ENCODE measurements at places on chromosomes 5 and 9.

DNA sequence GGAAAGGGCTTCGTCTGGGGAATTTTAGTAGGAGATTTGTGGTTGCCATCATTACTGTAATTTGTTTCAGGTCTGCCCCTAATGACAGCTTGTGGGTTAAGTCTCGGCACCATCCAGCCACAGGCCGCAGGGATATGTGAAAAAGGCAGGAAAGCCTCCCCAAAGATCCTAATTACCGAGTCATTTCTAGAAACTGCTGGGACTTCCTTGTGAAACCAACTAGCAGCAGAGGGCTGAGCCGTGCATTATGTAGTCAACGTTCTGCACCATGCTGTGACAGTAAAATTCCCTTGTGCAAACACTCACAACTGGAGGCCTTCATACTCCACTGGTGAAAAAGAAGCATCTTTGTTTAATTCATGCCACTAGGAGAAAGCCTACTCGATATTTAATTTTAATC is 230.3 kb downstream of the MPDZ start:
- no peak for DNase-seq

GRCh38 chr9:134187891-134188385 is 23.6 kb upstream of the RNU6ATAC start:
- DNase-seq = no peak

GRCh38 chr5:175343308-175343707 is 100.7 kb downstream of the DRD1 start:
- no peak for DNase-seq

DNA sequence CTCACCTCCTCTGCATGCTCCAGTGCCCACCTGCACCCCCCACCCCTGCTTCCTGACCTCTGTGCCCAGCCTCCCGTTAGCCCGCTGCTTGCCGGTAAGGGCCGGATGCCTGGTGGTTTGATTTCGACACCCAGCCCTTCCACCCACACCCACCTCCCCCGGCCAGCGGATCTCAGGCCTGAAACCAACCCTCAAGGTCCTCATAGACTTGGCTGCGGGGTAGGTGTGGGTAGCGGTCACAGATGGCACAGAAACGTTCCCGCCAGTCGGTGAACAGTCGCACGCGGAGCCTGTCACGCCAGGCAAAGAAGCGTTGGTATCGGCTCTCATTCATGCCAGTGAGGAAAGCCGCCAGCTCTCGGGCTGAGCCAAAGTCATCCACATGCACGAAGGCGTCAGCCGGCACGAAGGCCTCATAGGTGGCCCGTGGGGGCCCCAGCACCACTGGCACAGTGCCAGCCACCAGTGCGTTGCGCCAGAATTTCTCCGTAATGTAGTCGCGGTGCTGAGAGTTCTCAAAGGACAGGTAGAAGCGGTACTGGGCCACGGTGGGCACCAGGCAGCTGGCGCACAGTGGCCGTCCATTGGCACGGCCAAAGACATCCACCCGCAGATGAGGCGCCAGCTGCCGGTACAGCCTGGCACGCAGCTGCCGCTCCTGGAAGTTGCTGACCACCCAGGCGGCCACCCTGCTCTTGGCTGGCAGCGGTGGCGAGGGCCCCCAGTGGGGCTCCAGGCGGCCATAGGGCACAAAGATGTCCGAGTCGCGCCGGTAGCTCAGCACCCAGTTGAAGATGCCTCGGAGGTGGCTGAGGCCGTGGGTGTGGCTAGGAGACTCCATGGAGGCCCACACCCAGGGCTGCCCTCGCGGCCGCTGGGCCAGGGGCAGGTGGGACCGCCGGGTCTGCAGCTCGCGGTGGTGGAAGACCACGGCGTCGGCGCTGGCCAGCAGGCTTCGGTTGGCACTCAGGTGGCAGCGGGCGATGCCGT is 1.1 kb downstream of the FUT7 start:
- DNase-seq = no peak

DNA sequence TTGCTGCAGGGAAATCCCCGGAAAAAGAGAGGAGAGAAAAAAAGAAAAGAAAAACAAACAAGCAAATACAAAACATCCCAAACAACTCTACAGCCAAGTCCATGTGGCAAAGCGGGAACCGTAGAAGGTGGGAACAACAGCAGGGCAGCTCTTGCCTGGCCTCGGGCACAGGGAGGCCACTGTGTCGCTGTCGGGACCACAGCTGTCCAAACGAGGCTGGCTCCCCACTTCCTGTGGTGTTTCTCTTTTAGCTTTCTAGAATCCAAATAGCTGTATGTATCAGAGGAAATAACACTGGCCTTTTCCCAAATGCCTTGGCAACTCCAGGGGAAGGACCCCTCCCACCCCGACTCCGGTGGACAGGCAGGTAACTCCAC is 41.6 kb upstream of the EQTN start:
- DNase-seq = no peak

GRCh38 chr9:106769331-106769730 is 93.6 kb upstream of the ZNF462 start:
- no peak for DNase-seq

DNA sequence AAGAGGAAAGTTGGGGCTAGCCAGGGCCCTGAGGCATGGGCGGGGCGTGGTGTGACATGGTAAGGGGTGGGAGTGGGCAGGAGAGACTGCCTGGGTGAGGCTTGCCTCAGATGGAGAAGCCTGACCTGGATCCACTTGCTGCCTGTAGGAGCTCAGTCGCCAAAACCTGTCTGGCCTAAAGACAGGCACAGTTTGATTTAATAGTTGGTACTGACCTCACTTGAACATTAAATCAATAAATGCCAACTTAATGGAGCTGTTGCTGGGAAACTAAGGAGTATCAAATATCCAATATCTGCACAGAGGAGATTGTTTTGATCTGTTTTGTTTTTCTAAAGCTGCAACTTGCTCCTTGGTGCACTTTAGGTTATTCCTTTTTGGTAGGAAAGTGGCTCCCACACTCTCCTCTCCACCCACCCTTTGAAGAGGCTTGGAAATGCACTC is 86.4 kb downstream of the RCL1 start:
- DNase-seq = no peak

- no peak for DNase-seq
Measured at GRCh38 chr5:172858511-172858989, 24.5 kb downstream of the ERGIC1 start.

DNA sequence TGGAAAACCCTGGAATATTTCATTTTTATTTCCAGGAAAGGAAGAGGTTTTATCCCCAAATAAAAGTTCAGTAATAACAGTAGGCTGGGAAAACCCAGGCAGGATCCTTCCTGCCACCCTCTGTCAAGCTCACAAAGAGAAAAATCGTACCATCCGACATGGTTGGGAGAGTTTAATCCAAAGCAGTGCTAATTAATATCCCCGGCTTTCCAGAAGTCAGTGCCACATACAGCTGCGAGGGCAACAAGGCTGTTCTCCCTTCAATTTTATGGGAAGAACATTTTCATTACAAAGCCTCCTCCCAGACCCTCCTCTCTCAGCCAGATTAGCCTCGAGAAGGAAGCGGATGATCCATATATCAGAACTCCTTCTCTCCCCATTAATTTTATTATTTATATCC is 95.5 kb downstream of the PAX5 start:
- DNase-seq = no peak

GRCh38 chr9:91604451-91605179 is 181.0 kb upstream of the NFIL3 start:
- DNase-seq = no peak

DNA sequence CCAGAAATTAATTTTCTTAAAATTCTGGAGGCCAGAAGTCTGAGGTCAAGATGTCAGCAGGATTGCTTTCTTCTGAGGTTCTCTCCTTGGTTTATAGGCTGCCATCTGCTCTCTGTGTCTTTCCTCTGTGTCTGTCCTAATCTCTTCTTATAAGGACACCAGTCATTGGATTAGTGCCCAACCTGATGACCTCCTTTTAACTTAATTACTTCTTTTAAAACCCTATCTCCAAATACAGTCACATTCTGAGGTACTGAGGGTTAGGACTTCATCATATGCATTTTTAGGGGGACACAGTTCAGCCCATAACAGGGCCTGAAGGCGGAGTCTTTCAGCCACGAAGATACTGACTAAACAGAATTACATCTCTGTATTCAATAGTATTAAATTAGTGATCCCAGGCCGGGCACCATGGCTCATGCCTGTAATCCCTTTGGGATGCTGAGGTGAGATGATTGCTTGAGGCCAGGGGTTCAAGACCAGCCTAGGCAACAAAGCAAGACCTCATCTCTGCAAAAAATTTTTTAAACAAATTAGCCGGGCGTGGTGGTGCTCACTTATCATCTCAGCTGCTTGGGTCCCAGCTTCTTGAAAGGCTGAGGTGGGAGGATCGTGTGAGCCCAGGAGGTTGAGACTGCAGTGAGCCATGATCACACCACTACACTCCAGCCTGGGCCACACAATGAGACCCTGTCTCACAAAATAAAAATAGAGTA is 5.9 kb upstream of the RPS6 start:
- DNase-seq = no peak

- DNase-seq = peak; percentile 17
Measured at GRCh38 chr5:176870110-176870591, 29.0 kb downstream of the HK3 start.

- DNase-seq = no peak
Measured at GRCh38 chr5:179612577-179613459, 10.7 kb downstream of the HNRNPH1 start.

- DNase-seq = no peak
Measured at GRCh38 chr5:57094753-57095683, 78.8 kb upstream of the GPBP1 start.

DNA sequence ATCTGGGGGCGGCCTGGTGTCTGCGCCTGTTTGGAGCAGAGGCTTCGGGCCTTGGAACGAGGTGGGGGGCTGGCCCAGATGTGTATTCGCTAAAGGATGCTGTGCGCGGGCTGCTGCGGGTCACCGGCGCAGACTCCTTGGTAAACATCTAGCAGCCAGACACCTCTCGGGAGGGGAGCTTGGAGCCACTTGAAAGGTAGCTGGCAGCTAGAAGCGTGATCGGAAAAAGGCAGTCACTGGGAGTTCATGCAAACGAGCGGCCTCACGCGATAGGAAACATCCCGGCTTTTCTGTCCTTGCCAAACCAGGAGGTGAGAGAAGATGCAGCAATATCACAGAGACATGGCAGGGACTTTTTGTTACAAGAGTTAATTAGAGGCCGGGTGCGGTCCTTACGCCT is 8.1 kb downstream of the LAMC3 start:
- no peak for DNase-seq

DNA sequence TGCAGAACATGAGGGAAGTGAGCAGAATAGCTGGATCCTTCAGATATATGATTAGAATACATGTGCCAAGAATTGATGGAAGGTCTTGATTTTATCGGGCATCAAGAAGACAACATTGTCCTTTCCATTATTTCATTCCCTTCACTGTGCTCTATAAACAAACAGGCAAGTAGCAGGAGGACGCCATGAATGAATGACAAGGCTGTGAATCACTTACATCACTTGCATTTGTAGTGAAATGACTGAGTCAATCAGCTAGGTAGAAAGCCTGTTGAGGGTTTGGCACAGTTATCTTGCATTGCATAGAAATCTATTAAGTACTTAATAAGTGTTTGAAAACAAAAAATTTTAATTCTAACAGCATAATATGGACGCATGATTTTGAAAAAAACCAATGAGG is 548.8 kb upstream of the IZUMO3 start:
- DNase-seq = no peak

GRCh38 chr5:171242521-171242920 is 66.5 kb upstream of the TLX3 start:
- no peak for DNase-seq
